ENCODE measurements at places on chromosomes 1 and 21. TPM values are rescaled to one million over a fixed set of nuclear protein-coding genes. Genes with fewer than 3 reads are reported as not detected.

Gene AIRE
- total RNA-seq: 0.12 TPM

GRCh38 chr21:41427556-41427955, 1.5 kb downstream of the MX1 start:
- H3K36me3 ChIP-seq: no peaks in the 10 kb centered on the region
- H3K27ac ChIP-seq: no peak overlapping the region
- H3K27me3 ChIP-seq: peaks cover 31% of the 10 kb centered on the region
- H3K4me3 ChIP-seq: no peak overlapping the region
- no peak for DNase-seq

Gene DYRK3
- total RNA-seq: 7.2 TPM

Gene C1orf52
- 24.9 TPM for total RNA-seq

DNA sequence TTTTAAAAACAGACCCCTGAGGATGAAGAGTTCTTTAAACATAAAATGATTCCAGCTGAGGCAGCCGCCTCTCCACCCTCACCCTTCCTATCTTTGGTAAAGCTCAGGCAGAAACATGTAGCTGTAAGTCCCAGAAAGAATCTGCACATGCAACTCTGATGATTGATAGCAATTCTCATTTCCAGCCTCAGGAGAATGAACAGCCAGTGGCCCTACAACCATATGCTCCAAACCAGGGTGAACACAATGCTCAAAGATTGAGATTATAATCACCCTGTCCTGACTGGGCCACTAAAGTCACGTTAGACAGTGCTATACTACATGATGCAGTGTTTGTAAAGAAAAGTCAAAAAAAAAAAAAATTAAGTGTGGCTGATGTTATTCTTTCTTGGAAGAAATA, 80.2 kb downstream of the LMX1A start:
- peak overlapping the region; percentile 22 for H3K4me3 ChIP-seq
- no peak for DNase-seq
- H3K27ac ChIP-seq: peak overlapping the region; percentile 71
- H3K27me3 ChIP-seq: peaks cover 67% of the 10 kb centered on the region
- H3K4me1 ChIP-seq: peaks cover 41% of the 10 kb centered on the region

GRCh38 chr1:177817937-177818875, 151.7 kb downstream of the SEC16B start:
- DNase-seq: no peak
- H3K27ac ChIP-seq: no peak overlapping the region
- H3K4me1 ChIP-seq: peaks cover 3% of the 10 kb centered on the region

DNA sequence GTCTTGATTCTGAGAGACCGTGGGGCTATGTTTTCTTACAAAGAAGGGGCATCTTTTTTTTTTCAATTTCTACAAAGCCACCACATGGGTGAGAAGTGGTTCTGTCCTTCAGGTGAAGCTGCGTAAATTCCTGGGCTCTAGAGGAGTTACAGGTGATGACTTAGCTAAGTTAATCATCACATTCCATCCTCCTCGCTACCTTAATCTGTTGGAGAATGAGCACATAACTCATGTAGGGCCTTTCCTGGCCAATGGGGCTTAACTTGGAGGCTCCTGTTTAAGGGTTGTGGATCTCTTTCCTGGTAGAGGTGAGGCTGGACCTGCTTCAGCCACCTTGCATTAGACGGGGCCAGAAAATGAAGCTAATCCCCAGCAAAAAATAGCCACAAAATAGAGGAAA, 19.9 kb downstream of the REG4 start:
- no peaks in the 10 kb centered on the region for H3K27me3 ChIP-seq
- peak overlapping the region; percentile 69 for H3K27ac ChIP-seq
- H3K4me3 ChIP-seq: no peak overlapping the region
- H3K4me1 ChIP-seq: peaks cover 12% of the 10 kb centered on the region
- no peak for DNase-seq

GRCh38 chr21:28856588-28857250, 136.0 kb downstream of the LTN1 start:
- no peaks in the 10 kb centered on the region for H3K4me1 ChIP-seq
- no peak for DNase-seq
- no peaks in the 10 kb centered on the region for H3K27me3 ChIP-seq
- H3K27ac ChIP-seq: no peak overlapping the region
- no peak overlapping the region for H3K4me3 ChIP-seq

- no peak for DNase-seq
- H3K36me3 ChIP-seq: no peaks in the 10 kb centered on the region
- H3K4me3 ChIP-seq: no peak overlapping the region
- H3K4me1 ChIP-seq: peaks cover 39% of the 10 kb centered on the region
- peaks cover 12% of the 10 kb centered on the region for H3K27me3 ChIP-seq
These were observed 14.1 kb upstream of the KLHDC8A start for GRCh38 chr1:205370780-205371179.

GRCh38 chr1:75342786-75343185, 208.6 kb downstream of the LHX8 start:
- H3K27ac ChIP-seq: no peak overlapping the region
- H3K4me1 ChIP-seq: peaks cover 4% of the 10 kb centered on the region
- no peaks in the 10 kb centered on the region for H3K36me3 ChIP-seq

DNA sequence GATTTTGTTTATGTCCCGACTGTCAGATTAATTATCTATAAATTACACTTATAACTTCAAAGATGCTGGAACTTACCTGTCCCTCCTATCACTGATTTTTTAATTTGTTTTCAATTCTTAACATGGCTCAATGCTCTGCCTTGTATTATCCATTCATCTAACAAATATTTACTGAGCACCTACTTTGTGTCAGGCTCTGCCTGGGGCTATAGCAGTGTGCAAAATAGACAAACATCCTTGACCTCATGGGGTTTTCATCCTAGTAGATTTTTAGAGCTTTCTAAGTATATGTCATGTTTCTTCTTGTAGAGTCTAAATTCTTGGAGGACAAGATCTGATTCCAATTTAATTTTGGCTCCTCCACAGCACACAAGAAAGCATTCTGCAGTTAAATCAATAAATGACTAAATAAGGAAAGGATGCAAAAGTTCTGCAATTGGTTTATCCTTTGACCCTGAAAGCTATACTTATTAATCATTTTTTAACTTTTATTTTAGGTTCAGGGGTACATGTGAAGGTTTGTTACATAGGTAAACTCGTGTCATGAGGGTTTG, 10.8 kb upstream of the SMYD2 start:
- H3K4me3 ChIP-seq: no peak overlapping the region
- H3K27me3 ChIP-seq: peaks cover 3% of the 10 kb centered on the region
- DNase-seq: no peak
- H3K27ac ChIP-seq: no peak overlapping the region
- no peaks in the 10 kb centered on the region for H3K36me3 ChIP-seq

DNA sequence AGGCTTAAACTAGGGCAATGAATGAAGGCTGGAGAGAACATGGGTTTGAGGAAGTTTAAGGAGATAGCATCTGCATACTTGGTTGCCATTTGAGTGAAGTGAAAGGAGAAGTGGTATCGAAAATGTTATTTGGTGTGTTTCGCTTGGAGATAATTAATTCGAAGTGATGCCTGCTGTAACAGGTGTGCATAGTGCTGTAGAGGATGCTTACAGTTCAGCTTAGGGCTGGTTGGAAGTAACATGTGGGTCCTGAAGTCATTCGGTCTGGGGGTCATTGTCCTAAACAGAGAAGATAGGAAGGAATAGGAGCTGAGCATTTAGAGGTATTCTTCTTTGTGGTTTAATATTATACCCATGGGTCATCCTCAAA, 301 bp upstream of the NUDT17 start:
- no peak overlapping the region for H3K27ac ChIP-seq
- DNase-seq: no peak
- H3K36me3 ChIP-seq: peaks cover 10% of the 10 kb centered on the region

DNA sequence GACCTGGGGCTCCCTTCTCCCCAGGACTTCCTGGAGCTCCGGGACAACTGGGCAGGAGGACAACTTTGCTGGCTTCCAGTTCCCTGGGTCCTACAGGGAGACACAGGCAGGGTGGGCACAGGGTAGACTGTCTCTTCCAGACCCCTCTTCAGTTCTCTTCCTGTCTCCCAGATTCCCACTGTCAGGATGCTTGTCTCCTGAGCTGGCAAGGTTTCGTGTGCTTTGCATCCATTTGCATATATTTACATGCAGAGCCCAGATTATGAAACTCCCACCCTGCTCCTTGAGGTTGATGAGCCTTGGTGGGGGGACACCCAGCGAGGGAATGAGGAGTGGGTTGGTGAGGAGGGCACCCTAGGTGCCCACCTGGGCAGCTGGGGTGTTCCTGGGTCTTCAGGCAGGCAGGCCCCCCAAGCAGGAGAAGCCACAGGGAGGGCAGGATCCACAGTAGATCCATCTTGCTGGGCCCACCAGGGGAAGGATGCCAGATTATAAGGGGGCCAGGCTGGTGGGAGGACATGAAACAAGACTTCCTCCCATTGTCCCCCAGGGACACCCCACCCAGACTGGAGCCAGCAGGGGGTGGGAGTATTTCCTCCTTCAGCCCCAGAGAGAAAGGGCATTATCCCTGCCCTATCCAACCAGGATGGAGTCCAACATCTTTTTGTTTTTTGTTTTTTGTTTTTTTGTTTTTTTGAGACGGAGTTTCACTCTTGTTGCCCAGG, at the start of gene FCN3:
Gene FCN3, minus strand, starts transcription at position 463 of the 725 bp plus-strand sequence. Its CDS starts 6 bp downstream, at position 457.
- DNase-seq: no peak
- no peak within 1 kb of the TSS for H3K4me3 ChIP-seq
- no peaks in the 10 kb centered on the region for H3K4me1 ChIP-seq
- H3K27ac ChIP-seq: no peak within 1 kb of the TSS
- H3K27me3 ChIP-seq: peaks cover under 1% of the 10 kb centered on the region
- no peaks in the 10 kb centered on the region for H3K36me3 ChIP-seq

Gene WDR64
- total RNA-seq: not detected
